ENCODE measurements at places on chromosomes 2 and 18.

GRCh38 chr2:127347734-127348392, 39.9 kb downstream of the MAP3K2 start:
- DNase-seq, result no peak

- no peak for DNase-seq
Measured at GRCh38 chr2:165371356-165371755, 98.1 kb upstream of the CSRNP3 start.

DNA sequence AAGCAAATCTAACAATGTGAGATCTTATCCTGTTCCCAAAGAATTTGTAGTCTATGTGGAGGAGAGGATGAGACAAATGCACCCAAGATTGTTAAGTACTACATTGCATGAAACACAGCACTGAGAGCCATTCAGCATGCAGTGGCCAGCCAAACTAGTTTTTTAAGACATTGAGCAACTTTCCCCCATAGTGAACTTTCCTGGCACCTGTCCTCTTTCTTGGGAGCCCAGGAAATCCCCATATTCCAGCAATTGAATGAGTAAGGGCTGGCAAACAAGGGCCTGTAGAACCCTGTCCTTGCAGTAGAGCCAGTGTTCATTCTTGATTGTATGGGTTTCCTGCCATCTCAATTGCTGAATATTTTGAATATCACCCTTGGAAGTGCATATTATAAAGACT, 58.8 kb upstream of the FIGN start:
- DNase-seq, result no peak

DNA sequence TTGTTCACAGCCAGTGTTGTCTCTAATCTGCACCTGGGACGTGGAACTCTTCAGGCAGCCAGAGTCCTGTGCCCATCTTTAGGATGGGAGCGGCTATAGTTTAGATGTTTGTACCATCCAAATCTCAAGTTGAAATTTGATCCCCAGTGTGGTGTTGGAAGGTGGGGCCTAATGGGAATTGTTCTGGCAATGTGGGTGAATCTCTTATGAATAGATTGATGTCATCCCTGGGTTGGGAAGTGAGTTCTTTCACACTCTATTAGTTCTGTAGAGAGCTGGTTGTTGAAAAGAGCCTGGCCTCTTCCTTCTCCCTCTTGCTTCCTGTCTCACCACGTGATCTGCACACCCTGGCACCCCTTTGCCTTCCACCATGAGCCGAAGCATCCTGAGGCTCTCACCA, 300.9 kb downstream of the TXNL1 start:
- DNase-seq, result no peak

- DNase-seq, result no peak
Measured at GRCh38 chr2:8403876-8404275, 278.0 kb upstream of the ID2 start.

GRCh38 chr2:163255086-163255485, 416.5 kb upstream of the KCNH7 start:
- DNase-seq, result no peak

DNA sequence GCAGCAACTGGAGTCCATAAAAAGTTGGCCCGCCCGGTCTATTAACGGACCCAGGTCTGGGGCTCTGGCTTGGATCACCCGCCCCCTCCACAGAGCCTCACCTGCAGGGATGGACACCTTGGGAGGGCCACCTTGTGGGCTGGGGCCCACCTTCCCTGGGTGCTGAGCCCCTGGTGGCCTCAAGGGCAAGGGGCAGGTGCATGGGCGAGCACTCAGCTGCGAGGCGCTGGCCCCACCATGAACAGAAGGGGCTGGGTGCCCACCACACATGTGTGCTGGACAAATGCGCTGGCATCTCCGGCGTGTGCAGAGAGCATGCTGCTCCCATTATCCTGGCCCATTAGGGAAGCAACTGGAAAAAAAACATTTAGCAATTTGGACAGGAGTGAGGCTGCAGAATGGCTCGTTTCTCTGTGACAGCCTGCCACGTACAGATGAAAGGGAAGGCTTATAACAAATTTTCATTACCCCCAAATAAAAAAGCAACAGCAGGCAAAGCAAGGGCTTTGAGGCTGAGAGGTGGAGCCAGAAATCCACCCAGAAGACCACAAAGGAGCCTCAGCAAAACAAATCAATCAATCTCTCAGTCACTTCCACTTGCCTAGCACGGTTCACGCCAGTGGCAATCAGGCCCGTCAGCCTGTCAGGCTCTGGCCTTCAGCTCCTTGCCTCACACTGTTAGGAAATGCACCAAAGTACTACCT, 253.1 kb upstream of the ZNF521 start:
- no peak for DNase-seq

DNA sequence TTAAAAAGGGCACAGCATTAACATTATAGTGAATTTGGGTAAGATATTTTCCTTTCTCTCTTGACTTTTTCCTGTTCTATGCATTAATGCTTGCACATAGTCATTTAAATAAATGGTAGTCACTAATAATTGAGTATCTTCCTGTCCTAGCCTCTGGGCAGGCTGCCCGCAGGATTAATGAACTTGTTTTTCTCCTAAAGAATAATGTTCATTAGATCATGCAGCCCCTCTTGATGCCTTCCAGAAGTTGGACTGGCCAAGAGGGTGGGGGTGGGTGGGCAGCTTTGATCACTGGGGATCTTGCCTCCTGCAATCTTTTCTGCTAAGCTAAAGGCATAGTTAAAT, 514.5 kb upstream of the CDH2 start:
- DNase-seq, result no peak

- DNase-seq, result no peak
Measured at GRCh38 chr2:9769171-9770005, 73.9 kb upstream of the TAF1B start.

DNA sequence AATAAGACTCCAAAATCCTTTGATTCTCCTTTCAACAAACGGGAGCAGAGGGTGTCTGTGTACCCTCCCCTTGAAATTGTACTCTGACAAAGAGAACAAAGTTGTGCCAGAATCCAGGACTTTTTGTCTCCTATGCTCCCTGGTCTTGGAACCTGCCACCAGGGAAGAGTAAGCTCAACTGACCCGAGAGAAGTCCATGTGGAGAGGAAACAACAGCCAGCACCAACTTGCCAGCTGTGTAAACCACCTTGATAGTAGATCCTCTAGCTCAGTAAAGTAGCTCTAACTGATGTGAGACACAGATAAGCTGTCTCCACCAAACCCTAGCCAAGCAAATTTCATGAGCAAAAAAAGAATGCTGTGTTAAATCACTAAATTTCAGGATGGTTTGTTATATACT, 46.9 kb downstream of the LNPK start:
- DNase-seq, result no peak

DNA sequence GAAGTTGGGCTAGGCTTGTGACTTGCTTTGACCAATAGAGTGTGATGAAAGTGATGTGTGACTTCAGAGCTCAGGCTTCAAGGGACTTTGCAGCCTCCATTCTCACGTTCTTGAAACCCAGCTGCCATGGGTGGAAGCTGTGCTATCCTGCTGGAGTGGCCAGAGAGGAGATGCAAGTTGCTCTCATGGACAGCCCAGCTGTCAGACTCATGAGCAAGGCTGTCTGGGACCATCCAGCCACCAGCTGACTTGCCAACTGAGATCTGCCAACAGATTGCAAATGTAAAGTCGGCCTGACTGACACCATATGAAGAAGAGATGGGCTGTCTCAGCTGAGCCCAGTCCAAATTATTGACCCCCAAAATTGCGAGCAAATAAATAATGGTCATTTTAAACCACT, 226.4 kb upstream of the CXCR4 start:
- no peak for DNase-seq

- DNase-seq, result no peak
Measured at GRCh38 chr2:134281815-134282419, 28.0 kb downstream of the MGAT5 start.

DNA sequence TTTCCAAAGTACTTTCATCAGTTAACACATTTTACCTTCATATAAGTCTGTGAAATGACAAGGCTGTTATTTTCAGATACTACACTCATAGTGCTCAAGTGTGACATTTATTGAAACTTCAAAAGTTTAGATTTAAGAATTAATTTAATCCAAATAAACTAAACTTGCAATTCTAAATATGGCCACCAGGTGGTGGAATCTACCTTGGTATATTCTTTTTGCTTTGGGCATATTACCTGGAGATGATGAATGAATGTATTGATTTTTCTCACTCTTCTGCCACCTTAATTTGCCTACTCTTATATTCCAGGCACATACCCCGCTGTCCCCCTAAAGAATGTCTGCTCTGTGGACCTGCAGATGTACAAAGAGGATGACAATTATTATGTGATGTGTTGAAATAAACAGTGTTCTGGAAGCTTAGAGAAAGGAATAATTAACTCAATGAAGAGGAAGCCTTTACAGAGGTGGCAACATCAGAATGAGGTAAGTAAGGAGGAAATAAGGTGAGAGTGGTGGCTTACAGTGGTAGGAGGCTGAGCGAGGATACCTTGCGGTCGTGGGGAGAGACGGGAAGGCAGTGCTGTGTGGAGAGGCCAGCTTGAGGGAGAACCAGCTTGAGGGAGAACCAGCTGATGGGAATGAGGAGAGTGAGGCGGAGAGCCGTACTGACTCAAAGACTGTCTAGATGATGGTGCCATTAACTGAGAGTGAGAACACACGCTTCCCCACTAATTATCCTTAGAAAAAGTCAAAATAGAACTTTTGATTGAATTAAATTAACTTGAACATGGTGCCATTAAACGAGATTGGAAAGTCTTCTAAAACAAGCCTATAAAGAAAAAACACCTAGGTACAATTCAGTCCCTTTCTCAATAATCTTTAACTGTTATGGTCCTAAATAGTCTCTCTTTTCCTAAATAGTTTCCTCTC, 179.5 kb downstream of the CELF4 start:
- no peak for DNase-seq

GRCh38 chr2:11584525-11585056, 50.7 kb downstream of the GREB1 start:
- no peak for DNase-seq

- no peak for DNase-seq
Measured at GRCh38 chr2:159272156-159272555, 14.3 kb downstream of the WDSUB1 start.

- no peak for DNase-seq
Measured at GRCh38 chr2:40554665-40555294, 102.9 kb upstream of the SLC8A1 start.

DNA sequence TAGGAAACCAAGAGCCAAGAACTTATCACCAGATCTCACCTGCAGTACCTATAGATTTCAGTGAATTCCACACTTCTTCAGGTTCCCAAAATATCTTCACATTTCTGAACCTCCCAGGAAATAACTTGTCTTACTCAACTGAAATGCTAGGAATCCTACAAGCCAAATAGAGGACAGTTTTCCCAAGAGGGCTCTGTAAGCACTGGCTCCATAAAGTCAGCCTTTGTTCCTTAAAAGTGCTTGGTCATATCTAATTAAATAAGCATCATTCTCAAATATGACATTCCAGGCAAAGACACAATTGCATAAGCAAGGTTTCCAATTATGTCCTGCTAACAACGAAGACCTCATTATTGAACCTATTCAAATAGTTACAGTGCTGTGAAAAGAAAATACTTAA, 154.6 kb upstream of the MGAT5 start:
- DNase-seq, result no peak

GRCh38 chr2:21793461-21793860, 669.7 kb downstream of the TDRD15 start:
- no peak for DNase-seq

DNA sequence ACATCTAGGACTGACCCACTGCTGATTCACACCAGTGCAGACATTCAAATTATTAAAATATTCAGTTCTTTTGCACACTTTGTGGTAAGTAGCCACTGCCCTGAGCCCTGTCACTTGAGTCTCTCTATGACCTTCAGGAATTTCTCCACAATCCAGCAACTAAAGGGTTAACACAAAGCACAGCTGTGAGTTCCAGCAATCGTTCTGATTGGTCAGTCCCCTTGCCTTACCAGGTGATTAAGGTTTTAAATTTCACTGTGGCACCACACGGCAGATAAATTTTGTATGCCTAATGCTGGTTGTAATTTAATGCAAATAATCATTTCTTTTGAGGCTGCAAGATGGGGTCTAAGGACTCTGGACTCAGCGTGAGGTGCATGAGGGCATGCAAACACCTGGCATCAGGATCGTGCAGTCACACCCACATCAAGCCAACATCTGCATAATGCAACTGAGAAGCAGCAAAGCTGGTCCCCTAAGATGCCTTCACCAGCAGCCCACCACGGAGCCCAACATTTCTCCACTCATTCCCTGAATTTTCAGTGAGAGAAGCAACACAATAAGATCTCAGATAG, 36.6 kb downstream of the SLC14A1 start:
- DNase-seq, result no peak

Measured in hypothalamus (tissue), 51 donors.